B cell (primary cell): ENCODE measurements at places on chromosomes 16 and 17.
A peak's percentile ranks its signal among the peaks of the same experiment; 100 is the strongest.

DNA sequence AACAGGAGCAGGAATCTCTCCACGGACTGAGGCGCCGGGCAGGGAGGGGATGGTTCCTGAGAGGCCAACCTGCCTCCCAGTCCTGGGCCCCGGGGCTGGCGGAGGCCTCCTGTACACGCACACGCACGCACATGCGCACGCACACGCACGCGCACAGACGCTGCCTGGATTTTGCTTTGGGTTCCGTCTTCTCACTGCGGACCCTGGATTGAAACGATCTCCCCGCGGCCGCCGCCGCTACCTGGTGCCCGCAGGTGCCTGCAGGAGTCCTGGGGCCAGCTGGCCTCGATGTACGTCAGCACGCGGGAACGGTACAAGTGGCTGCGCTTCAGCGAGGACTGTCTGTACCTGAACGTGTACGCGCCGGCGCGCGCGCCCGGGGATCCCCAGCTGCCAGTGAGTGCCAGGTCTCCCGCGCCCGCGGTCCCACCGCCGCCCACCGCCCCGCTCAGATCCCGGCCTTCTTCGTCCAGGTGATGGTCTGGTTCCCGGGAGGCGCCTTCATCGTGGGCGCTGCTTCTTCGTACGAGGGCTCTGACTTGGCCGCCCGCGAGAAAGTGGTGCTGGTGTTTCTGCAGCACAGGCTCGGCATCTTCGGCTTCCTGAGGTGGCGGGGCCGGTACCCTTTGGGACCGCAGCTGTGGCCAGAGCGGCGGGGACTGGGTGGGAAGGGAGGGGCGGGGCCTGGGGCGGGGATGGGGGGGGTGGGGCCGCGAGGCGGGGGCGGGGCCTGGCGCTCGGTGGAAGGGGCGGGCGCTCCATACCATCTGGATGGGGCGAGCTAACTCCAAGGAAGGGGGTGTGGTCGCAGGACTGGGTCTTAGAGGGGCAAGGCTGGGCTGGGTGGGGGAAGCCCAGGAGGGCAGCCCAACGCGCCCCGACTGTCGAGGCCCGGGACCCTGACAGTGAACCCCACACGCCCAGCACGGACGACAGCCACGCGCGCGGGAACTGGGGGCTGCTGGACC is 12.3 kb downstream of the CES4A start:
- DNase-seq: peak; percentile 83

DNA sequence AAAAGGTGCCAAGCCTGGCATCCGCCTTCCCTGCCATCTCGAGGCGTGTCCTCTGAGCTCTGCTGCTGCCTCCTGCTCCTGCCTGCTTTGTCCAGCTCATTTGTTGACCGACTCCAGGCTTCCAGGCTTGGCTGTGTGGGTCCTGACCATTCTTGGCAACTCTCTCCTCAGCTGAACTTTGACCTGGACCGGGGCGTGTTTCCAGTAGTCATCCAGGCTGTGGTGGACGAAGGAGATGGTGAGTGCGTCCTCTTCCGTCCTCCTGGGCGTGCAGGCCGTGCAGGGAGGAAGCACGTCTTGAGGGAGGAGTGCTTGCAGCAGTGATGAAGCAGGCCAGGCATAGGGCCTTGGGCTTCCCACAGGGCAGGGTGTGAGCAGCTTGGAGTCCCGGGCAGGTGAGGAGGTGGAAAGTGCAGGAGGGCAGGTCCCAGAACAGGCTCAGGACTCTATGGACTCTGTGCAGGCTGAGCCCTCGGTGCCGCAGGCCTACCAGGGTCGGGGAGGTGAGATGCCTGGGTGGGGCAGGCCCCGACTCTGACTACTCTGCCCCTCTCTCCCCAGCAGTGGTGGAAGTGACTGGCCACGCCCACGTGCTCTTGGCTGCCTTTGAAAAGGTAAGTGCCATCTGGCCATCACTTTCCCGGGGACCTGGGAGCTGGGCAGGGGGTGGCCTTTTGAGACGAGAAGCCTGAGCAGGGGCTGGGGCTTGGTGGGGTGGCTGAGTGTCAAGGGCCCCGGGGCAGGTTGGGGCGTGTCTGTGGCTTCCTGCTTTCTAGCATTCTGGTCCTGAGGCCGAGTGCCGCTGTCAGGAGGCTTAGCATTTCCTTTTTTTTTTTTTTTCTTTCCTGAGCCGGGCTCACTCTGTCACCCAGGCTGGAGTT is 28.6 kb upstream of the NUDT16L1 start:
- DNase-seq: peak; percentile 62

- no peak for DNase-seq
These were observed 460.6 kb downstream of the KCNJ2 start for GRCh38 chr17:70629902-70630301.

GRCh38 chr17:81323411-81323868 is 28.3 kb upstream of the SLC38A10 start:
- DNase-seq: no peak

GRCh38 chr17:50533720-50534148 is 1.2 kb downstream of the EPN3 start:
- DNase-seq: no peak

DNA sequence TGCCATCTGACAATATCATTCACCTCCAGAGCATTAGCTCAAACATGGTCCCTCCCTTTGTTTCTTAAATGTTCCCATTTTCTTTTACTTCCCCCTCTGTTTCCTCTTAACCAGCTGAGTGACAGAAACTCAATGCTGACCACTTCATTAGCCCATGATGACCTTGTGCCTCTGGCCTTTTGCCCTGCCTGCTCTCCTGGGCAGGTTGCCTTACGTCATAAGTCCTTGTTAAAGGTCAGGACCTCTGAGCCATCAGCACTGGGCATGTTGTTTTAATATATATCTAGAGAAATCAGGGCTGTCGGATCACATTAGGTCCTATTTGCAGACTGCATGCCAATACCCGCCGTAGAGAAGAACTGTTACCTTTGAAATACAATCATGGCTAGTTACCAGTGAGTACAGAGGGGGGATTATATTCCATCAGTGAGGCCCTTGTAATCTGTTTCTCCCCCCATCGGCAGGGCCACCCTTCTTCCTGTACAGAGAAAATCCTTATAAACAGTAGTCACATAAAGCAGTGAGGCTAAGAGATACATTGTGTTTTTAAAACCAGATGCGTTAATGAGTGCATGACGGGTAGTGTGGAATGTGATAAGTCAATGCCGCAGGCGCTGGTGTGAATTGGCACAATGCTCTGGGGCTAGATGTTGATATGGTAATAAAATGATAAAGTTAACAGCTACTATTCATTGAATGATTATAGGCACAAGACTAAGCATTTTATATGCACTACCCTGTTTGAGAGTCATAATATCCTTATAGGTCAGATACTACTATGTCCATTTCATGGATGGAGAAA is 94.3 kb upstream of the ZFHX3 start:
- DNase-seq: no peak

DNA sequence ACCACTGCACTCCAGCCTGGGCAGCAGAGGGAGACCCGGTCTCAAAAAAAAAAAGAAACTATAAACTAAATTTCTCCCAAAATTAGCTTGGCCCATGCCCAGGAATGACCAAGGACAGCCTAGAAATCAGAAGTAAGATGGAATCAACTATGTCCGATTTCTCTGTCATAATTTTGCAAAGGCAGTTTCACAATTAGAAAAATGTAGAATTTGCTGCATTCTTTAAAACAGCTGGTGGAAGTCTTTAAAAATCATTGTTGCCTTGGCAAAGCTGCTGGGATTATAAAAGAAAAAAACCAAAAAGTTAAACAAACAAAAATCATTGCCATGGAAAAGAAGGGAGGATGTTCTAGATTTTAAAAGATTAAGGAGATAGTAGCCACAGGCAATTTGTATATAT is 32.4 kb downstream of the WWP2 start:
- DNase-seq: no peak

- DNase-seq: no peak
These were observed 5.7 kb downstream of the QPRT start for GRCh38 chr16:29684679-29685078.

DNA sequence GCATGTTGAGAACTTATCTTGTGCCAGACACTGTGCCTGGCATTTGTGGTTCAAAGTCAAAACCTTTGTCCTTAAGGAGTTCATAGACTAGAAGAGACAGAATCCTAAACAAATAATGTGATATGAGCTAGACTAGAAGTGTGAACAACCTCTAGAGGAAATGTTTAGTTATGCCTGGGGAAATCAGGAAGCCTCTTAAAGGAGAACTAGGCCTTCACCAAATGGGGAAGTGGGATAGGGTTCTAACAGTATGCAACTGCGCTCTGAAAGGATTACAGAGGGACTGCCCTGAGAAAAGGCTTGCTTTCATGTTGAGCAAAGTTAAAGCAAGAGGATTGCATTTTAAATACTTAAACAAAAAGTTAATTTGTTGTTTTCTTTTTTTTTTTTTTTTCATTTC is 4.9 kb downstream of the RUNDC1 start:
- DNase-seq: peak; percentile 87

DNA sequence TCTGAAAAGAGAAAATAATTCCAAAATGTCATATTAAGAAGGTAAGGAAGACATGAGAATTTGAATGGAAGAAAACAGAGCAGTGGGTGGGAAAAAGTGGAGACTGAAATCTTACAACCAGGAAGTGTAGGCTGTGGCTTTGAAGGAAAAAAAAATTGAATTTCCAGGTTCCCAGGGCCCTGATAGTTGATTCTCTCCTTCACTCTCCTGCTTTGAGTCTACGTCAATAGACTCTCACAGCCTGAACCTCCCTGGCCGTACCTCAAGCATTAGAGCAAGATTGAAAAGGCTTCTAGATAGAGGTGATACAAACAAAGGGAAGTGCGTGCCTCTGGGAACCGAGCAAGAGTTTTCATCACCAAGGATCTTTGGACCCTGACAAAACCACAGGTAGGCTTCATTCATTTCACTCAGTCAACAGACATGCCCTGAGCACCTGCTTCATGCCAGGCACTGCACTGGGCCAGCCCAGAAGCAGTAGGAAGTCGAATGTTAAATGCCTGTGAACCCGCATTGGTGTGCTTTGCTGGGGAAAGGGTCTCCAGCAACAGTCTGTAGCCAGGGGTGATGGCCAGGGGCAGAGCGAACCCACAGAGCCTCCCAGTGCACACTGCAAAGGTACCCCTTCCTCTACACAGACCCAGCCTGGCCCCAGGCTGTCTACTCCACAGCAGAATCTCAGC is 163.9 kb downstream of the SLC39A11 start:
- no peak for DNase-seq

DNA sequence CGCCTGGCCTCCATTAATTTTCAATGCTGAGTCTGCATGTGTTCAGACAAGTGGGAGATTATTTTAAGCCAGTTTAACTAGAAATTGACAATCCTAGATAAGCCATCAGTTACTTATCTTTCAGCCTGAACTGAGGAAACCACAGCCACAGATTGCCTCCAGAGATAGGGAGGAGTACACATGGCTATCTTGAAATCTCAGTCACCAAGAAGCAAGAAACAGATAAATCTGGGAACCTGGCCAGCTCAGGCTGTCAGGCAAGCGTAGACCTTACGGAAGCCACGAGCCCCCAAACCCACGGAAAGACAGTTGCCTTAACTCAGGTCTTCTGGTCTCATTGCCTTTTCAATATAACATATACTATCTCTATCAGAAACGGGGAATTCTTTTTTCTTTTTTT is 2.0 kb upstream of the GLG1 start:
- no peak for DNase-seq

DNA sequence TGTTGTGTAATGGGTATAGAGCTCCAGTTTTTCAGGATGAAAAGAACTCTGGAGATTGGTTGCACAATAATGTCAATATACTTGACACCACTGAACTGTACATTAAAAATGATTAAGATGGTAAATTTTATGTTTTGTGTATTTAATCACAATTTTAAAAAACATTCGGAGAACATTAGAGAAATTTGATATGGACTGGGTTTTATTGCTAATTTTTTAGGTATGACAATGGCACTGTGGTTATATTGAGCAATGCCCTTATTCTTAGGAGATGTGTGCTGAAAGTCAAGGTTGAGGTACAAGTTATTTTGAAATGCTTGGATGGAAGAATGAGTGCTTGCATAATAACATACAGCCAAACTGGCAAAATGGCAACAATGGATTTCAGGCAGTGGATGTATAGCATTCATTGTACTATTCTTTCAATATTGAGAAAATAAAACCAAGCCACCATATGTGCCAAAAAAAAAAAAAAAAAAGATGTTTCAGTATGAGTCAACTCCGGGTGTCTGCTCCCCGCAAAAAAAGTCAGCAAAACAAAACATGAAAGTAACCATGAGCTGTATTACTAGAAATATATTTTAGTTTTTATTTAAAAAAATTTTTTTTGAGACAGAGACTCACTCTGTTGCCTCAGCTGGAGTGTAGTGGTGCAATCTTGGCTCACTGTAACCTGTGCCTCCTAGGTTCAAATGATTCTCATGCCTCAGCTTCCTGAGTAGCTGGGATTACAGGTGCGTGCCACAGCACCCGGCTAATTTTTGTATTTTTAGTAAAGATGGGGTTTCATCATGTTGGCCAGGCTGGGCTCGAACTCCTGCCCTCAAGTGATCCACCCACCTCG is 19.8 kb downstream of the HOXB1 start:
- DNase-seq: no peak

GRCh38 chr17:74274709-74275340 is 791 bp downstream of the DNAI2 start:
- DNase-seq: no peak

DNA sequence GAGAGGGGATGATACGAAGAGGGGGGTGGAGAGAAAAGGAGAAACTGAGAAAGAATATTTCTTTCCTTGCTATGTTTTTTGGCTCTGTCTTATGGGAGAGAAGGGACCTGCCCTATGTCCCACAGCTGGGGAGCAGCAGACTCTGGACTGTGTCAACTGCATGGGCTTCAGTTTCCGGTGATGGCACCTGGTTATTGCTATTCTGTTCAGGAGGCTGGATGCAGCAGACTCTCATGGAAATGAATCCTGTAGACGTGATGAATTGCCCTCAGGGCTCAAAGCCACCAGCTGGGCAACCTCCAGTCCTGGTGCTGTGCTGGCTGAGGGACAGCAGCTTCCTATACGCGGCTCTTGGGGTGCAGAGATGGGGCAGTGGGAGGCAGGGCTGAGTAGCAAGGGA is 121.2 kb downstream of the HAPSTR1 start:
- DNase-seq: no peak

- DNase-seq: no peak
These were observed 5.1 kb upstream of the ADCY7 start for GRCh38 chr16:50261160-50261706.

- peak; percentile 26 for DNase-seq
These were observed 15.2 kb downstream of the RABEP1 start for GRCh38 chr17:5297245-5297644.

DNA sequence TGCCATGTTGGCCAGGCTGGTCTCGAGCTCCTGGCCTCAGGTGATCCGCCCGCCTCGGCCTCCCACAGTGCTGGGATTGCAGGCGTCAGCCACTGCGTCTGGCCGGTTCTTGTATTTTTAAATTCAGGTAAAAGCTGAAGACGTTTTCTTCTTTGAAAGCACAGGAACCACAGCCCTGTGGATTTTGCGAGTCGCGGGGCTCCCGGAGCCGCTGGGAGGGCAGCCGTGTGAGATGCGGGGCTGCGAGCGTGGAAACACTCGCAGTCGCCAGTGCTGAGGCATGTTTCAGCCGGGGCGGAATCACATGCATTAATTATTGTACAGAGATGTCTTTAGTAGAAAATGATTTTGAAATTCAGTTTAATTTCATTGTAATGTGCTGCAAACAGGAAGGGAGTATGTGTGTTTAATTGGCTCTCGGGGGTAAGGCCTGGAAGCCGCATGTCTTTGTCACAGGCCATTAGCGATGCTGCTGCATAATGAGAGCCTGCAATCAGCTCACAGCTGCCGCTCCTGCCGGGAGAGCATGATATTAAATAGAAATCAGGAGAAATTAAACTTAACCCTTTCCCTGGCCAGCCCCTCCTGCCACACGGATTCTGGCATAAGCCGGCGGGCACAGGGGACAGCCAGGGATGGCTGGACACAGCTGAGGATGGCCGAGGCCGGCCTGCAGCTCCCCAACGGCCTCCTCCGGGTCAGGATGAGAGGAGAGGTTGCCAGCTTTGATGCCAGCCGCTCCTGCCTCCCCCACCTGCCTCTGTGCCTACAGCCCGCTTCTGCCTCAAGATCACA is 35.4 kb upstream of the CDH15 start:
- DNase-seq: no peak
